ENCODE measurements at places on chromosomes 7 and 10.

- no peak for ATAC-seq
These were observed 10.4 kb upstream of the EIF3A start for GRCh38 chr10:119090968-119091367.

DNA sequence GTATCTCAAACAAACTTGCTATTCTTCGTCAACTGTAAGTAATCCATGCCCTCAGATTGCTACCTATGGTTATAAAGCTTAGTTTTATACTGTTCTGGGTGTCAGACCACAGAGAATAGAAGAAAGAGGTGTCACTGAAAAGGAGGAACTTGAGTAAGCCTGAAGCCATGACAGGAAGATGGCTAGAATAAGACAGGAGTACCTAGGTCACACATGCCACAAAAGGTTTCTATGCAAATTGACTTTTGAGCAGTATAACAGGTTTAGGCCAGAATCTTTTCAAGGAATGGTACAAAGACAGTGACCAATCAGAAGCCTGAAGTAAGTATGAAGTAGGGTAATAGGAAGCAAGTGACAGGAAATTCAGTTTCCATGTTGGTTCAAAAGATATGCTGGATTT lies 23.5 kb downstream of the FBXW4 start:
- no peak for ATAC-seq

DNA sequence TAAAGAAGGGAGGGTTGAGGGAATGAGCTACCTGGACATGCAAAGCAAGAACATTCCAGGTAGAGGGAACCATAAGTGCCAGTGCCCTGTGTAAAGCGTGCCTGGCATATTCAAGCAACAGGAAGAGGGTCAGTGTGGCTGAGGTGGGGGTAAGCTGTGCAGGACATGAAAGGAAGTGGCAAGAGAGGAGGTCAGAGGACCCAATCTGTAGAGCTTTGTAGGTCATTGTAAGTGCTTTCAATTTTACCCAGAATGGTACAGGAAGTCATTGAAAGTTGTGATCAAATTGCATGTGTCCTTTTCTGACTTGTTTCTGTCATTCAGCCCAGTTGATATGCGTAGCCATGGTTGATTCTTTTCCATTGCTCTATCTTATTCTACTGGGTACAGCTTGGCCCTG lies 156.6 kb downstream of the NOC3L start:
- ATAC-seq: no peak

DNA sequence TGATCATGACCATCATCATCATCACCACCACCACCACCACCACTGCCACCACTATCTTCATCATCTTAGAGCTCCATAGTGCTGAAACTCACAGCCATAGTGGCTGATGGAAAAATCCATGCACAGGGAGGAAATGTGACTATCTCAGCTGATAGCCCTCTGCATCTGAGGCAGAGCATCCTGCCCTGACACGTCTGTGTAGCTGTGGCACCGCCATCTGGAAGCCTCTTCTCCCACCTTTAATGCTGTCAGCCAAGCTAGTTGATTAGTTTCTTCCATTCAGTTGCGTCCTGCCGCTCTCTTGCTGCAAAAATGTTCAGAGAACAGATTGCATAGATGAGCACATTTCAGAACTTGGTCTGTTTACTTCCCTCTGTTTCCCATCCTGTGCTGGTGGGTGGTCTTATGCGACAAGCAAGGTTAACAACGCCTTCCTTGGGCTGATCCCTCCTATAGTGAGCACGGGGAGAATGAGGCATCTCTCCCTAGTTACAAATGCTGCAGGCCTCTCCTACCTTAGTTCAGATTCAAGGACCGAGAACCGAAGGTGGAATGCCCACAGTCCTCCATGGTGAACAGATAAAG lies 478.6 kb downstream of the PLXNA4 start:
- no peak for ATAC-seq

DNA sequence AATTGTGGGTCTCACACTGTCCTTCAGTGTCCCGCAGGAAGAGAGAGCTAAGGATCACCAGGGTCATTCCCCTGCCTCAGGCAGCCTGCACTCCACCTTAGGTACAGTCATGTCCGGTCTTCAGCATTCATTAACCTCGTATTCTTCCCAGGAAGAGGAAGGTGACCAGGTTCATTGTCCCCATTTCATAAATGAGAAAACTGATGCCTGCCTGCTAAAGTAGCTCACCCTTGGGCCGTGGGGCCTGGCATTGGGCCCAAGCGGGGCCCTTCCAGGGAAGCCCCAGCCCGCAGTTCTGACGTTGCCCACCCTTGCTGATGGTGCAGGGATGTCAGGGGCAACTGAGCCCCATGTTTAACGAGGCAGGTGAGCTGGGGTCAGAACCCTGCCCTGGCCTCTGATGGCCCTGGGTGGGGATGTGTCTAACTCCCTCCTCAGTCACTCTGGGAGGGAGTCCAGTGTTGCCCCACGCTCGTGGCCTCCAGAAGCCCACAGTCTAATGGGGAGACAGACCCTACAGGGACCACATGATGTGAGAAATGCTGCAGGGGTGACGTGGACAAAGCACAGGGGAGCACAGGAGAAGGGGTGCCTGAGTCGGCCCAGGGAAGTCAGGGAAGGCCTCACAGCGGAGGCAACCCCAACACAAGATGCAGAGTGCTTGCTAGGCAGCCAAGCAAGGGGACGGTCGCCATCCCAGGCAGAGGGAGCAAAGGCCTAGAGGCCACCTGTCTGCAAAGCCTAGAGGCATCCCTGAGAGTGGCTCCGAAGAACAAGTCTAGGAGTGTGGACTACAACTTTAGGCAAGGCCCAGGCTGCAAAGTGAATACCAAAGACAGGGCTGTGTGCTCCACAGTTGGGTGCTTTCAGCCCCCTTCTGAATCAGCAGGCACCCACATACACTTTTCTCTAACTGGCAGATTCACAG lies 25.1 kb downstream of the DDIT4 start:
- no peak for ATAC-seq

DNA sequence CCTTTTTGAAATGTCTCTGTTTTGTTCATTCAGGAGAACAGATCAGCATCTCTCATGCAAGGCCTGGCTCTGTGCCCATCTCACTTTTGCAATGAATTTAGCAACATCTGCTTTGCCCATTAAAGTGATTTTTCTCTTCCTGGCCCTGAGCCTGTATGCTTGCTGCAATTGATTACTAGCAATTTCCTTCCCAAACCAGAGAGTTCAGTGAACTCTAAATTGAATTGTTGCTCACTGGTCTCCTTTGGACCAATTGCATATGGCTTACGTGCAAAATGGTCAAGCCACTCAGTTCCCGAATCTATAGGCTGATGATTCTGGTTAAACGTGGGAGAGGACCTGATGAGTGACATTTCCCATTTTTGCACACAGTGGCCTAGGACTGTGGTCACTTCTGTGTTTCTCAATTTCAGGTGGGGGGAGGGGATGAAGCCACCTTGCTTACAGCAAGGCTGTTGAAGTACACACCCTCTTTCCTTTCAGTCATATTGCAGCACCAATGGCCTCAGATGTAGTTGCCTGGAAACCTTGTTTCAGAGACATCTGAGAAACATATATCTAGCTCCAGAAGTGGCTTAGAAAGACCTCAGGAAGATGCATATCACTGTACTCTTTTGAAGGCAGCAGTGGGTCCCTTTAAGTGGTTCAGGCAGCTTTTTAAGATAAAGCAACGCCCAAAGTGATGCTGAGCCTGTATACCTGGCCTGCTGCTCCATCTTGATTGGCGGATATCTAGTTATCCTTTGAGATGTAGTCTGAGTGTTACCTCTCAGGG lies 201.4 kb downstream of the PTEN start:
- peak; percentile 49 for ATAC-seq

DNA sequence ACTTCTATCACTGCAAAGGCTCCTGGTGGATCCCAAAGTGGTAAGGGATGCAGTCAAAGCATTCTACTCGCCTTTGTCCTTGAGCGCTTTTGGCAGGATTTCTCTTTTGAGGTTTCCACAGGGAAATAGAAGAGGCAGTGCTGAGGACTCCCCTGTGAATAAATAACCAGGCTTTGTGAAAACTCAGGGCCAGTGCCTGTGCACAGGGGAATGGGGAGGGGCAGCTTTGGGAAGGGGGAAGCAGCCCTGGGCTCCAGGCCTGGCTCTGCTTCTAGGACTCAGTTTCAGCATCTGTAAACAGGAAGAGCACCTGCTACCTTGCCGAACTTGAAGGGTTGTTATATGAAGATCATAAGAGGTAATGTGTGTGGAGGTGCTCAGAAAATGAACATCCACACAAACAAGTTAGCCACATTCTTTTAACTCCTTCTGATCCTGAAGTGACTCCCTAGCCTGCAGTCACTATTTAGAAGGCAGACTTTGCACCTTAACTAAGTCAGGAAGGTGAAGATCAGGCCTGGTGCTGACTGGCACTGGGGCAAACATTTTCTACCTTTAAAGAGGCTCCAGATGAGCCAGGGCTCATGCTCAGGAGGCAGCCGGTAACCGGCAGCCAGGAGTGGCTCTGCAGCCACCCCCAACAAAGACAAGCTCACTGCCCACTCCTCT lies 22.5 kb upstream of the MMP21 start:
- ATAC-seq: no peak

- ATAC-seq: no peak
These were observed 97.9 kb upstream of the SAMD8 start for GRCh38 chr10:75013522-75013921.

DNA sequence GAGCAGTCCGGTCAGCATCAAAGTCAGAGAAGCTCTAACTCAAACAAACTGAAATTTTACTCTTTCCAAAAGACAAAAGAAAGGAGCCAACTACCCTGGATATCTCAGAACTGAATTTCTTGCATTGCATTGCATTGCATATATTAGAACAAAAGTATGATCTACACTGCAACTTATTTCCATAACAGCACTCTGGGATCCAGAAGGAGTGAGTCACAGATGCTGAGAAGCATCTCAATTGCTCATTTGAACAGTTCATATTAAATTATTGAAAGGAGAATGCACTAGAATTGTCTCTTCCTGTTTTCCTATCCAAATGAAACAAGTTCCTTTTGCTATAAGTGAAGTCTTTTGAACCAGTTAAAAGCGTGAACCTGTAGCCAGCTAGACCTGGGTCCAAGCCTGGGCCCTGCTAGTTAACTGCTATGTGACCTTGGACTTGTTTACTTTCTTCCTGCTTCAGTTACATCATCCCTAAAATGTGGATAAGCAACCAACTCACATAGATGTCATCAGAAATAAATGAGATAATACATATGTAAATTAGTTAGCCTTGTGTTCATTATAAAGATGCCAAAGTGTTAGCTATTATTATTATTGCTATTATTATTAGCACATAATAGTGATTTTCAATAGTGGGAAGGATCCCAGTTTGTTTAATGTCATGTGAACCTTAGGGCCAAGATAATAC lies 184.1 kb downstream of the CREB5 start:
- ATAC-seq: no peak

GRCh38 chr7:36312915-36313334 lies 76.7 kb upstream of the ANLN start:
- no peak for ATAC-seq

- ATAC-seq: no peak
These were observed 169.4 kb downstream of the ARHGAP12 start for GRCh38 chr10:31759124-31759798.

DNA sequence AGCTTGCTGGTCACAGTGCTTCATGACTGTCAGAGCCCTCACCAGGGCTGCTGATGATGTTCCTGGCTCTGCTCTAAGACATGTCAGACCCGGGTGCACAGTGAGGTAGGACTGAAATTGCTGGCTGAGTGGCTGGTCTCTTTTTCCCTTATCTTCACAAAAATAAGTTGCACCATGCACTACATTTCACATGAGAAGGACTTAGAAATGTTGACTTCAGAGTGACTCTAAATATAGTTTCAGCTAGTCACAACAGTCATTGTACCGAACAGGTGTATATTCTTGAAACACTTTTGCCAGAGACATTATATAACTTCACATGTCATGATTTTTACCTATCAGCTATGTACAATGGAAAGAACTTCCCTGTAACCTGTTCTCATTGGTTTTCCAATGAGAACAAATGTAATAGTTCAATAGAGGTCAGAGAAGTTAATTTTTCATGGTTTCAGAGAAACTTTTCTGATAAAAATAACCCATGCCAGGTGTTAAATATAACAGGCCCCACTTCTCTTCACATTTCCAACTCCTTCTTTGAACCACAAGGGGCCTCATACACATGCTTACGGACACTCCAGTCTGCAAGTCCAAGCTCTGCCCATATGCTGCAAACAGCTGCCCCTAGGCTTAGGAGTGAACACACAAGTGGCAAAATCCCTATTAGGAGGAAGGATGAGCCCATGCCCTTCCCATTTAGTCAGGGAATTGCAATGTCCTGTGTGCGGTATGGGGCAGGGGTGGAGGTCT lies 115.6 kb downstream of the CDK6 start:
- no peak for ATAC-seq

DNA sequence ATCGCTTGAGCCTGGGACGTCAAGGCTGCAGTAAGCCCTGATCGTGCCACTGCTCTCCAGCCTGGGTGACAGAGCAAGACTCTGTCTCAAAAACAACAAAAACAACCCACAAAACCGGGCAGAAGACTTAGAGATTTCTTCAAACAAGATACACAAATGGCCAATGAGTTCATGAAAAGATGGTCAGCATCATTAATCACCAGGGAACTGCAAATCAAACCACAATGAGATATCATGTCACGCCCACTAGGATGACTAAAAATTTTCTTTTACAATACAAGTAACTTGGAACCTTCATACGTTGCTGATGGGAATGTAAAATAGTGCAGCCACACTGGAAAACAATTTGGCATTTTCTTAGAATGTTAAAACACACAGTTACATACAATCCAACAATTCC lies 77.3 kb upstream of the GRID1 start:
- ATAC-seq: no peak

DNA sequence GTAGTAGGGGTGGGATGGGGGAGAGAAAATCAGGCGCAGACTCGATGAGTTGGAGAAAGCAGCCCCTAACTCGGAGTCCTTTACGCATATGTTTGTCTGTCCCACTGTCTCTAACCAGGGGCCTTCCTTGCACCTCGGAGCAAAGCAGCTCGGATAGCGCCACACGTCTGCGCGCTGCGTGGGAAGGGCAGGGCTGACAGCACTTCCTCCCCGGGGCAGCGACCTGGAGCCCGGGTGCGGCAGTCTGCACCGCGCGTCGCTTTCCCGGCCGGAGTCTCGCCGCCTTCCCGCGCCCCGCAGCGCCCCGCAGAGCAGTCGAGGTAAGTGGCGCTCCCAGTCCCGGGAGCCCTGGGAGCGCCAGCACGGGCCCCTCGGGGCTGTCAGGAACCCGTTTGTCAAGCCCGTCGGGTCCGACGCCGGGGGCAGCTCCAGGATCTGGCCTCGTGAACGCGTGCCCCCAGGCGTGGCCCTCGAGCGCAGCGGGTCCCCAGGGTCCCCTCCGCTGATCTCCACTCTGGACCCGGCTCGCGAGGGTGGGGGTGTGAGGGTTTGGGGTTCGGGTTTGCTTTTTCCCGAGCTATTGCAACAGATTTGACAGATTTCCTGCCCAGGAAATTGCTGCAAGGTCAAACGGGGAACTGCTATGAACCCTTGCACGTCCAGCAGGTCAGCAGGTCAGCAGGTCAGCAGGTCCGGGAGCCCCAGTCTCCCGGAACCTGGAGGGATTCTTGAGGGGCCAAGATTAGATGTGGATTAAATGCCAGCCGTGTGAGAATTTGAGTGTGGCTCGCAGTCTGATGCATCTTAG lies 597 bp downstream of the APBB1IP start:
- peak; percentile 49 for ATAC-seq

DNA sequence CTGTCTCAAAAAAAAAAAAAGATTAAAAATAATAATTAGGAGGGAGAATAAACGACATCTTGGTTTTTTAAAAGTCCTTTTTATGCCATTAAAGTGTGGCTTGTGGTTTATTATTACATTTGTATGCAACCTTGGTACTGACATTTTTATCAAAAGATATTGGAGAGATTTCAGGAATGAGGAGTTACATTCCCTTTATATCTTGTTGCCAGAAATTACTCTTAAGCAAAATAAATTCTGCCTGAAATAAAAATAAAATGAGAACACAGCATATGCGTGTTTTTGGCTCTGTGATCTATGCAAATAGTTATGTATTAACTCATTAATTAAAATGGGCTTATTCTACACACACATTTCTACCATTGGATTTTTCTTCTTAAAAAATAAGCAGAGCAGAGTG lies 202.4 kb downstream of the BICC1 start:
- no peak for ATAC-seq

Data from gastroesophageal sphincter (tissue), 4 donors.